Activated T-cell treated with anti-CD3 and anti-CD28 coated beads for 1 hour (primary cell): ENCODE measurements at places on chromosomes 1 and 21.

DNA sequence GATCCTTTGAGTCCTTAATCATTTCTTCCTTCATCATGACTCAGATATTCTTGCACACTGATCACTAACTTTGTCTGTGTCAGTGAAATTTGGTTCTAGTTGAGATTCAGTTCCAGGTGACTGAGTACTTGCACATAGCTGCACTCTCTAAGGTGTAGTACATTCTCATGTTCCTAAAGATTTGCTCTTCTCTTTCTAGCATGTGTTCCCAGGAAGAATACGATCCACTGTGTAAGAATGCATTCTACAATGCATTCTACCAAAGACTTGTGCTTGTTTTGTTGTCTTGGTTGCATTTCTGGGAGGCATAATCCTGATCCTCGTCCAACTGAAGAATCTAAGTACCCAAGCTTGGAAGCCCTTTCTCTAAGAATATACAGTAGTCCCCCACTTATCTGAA, 104.3 kb upstream of the CDC42BPA start:
- no peak for DNase-seq

GRCh38 chr1:3795453-3796214, 664 bp downstream of the LRRC47 start:
- no peak for DNase-seq

- DNase-seq = no peak
Observed at GRCh38 chr1:197247465-197247864, 20.6 kb upstream of the CRB1 start.

- no peak for DNase-seq
Observed at GRCh38 chr1:231357831-231358354, 19.8 kb downstream of the SPRTN start.

- DNase-seq = no peak
Observed at GRCh38 chr1:173328961-173329360, 121.8 kb upstream of the TNFSF4 start.

DNA sequence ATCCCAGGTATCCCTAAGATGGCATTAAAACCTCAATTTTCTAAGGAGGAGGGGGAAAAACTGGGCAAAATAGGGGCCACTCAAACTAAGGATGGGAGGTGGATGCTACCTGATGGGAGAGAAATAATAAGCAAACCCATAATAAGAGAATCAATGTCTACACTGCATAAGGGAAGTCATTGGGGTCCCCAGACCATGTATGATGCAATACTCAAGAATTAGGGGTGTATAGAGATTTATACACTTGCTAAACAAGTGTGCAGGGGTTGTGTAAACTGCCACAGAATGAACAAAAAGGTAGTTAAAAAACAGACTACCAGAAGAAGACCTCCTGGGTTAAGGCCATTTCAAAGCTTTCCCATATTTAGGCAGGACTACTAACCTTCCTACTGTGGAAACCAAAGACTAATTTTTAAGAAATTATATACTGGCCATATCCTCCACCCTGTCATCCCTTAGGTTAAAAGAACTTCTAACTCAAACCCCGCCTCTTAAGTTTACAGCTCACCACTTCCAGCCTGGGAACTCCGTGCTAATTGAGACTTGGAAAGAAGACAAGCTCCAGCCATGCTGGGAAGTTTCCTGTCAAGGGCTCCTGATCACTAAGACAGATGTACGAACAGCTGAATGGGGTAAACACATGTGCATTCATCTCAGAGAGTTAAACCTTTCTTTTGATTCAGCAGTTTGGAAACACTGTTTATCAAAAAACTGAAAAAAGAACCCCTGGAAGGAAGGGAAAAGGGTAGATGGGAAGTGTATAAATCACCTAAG, 64.4 kb upstream of the TLR5 start:
- no peak for DNase-seq

GRCh38 chr21:18524097-18524880, 120.7 kb upstream of the TMPRSS15 start:
- no peak for DNase-seq
